GM23338 (cell line): ENCODE measurements at places on chromosomes 4 and X. TPM values are rescaled to one million over a fixed set of nuclear protein-coding genes. Genes with fewer than 3 reads are reported as not detected.

SYP gene
- 7.3 and 9.1 TPM in 2 replicates for total RNA-seq

ADGRG2 gene
- 10.8 and 12.2 TPM in 2 replicates for total RNA-seq

TSPAN6 gene
- total RNA-seq: 55.6 and 63.1 TPM in 2 replicates

SLC25A6 gene
- 394 and 486 TPM in 2 replicates for total RNA-seq

MGARP gene
- 2.4 and 2.8 TPM in 2 replicates for total RNA-seq

STAP1 gene
- not detected in 2 replicates for total RNA-seq

IL2 gene
- not detected in 2 replicates for total RNA-seq

CD38 gene
- total RNA-seq: 0.04 and 0.17 TPM in 2 replicates

NPFFR2 gene
- total RNA-seq: 0.28 and 5.9 TPM in 2 replicates

TMPRSS11F gene
- total RNA-seq: 0.27 TPM in 1 of 2 replicates, not detected in the other

MID1 gene
- total RNA-seq: 37.6 and 39.3 TPM in 2 replicates

RCHY1 gene
- 42.9 and 50.9 TPM in 2 replicates for total RNA-seq

GLRA3 gene
- 0.03 TPM in 1 of 2 replicates, not detected in the other for total RNA-seq

NSUN7 gene
- 28.8 and 31.3 TPM in 2 replicates for total RNA-seq

DRP2 gene
- total RNA-seq: 0.24 and 0.39 TPM in 2 replicates

CYTL1 gene
- 8.3 and 12.6 TPM in 2 replicates for total RNA-seq

PROM1 gene
- total RNA-seq: 66.6 and 70.3 TPM in 2 replicates

STOX2 gene
- 19.8 TPM in 2 replicates for total RNA-seq

PCDH11X gene
- total RNA-seq: 14.8 and 22.6 TPM in 2 replicates

CLRN2 gene
- total RNA-seq: not detected in 2 replicates

ZNF711 gene
- total RNA-seq: 18.5 and 20.0 TPM in 2 replicates

HNRNPDL gene
- 243 and 250 TPM in 2 replicates for total RNA-seq

CENPVL2 gene
- total RNA-seq: 4.4 and 5.2 TPM in 2 replicates

ERCC6L gene
- 21.2 and 23.1 TPM in 2 replicates for total RNA-seq

MAGEB1 gene
- total RNA-seq: not detected in 2 replicates

EGF gene
- 1.9 and 3.0 TPM in 2 replicates for total RNA-seq

CDX4 gene
- 0.50 and 2.0 TPM in 2 replicates for total RNA-seq

ZBTB49 gene
- total RNA-seq: 4.1 and 12.2 TPM in 2 replicates

ATOH1 gene
- 0.27 and 0.69 TPM in 2 replicates for total RNA-seq

CHST7 gene
- total RNA-seq: 23.9 and 27.2 TPM in 2 replicates

HGFAC gene
- total RNA-seq: 0.94 TPM in 1 of 2 replicates, not detected in the other

APELA gene
- total RNA-seq: 153 and 213 TPM in 2 replicates

PDLIM3 gene
- 18.0 and 19.5 TPM in 2 replicates for total RNA-seq

UGT2A3 gene
- total RNA-seq: not detected in 2 replicates

UCP1 gene
- total RNA-seq: 0.21 TPM in 1 of 2 replicates, not detected in the other

MAGEB10 gene
- total RNA-seq: not detected in 2 replicates

TLL1 gene
- 0.39 and 2.4 TPM in 2 replicates for total RNA-seq

NAA10 gene
- 112 and 136 TPM in 2 replicates for total RNA-seq

SH3RF1 gene
- total RNA-seq: 12.4 and 22.9 TPM in 2 replicates

HMGB3 gene
- total RNA-seq: 126 and 140 TPM in 2 replicates

GRIA3 gene
- total RNA-seq: 0.93 and 2.7 TPM in 2 replicates
